ENCODE measurements at places on chromosomes 7 and 10.

DNA sequence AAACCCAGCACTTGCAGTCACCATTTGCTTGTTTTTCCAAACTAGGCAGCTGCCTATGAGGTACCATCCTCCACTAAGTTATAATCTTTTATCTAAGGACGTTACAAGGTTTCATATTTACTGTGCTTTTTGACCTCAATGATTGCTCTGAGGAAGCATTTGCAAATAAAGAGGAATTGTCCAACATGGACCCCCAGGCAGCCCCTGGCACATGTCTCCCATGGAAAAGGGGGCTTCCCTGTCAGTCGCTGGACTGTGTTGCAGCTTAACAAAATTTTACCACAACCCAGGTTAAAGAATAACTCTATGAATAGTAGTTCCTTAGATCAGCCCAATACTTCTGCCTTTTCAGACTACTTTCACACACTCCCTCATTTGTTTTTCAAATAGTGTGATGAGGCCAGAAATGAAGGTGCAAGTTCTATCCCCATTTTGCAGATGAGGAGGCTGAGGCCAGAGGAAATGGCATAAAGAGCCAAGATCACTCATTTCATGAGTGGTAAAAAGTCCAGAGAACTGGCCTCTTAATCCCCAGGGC, 52.8 kb upstream of the ZPBP start:
- DNase-seq = no peak

GRCh38 chr7:89085580-89085979, 290.0 kb upstream of the TEX47 start:
- DNase-seq = no peak

DNA sequence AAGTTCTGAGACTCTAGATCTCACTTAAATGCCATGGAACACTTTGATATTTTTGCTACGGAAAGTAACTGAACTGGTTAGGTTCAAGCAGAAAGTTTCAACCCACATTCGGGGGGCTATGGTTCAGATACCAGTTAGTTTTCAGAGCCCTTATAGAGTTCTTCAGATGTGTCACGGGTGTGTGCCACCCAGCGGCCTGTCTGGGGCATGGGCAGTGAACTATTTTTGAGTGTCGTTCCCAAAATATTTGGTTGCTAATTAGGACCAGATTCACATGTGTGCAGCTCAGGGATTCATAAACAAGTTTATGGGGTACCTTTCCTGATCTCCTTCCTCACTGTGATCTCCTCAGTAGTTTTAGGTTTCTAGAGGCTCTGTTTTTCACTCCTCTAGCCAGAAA, 271.9 kb downstream of the C7orf25 start:
- DNase-seq = no peak

GRCh38 chr10:68550747-68551411, 9.3 kb upstream of the TET1 start:
- no peak for DNase-seq

- no peak for DNase-seq
Measured at GRCh38 chr10:32271617-32272016, 75.3 kb downstream of the EPC1 start.

DNA sequence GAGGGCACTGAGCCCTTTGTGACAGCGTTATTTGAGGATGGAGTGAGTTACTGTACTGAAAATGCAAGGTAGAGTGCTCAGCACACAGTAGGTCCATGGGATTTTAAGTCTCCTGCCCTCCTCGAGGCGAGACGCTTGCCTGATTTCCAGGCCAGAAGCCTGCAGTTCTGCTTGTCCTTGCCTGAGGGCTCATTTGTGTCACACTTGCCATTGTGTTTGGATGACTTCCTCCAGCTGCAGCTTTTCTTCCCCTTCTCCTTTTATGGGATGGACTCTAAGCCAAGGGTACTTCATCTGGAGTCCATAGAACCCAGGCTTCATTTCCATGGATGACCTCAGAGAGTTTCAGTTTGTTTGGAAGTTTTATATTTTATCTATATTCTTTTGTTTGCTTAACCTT, 304.2 kb upstream of the BMPER start:
- DNase-seq = no peak

- DNase-seq = no peak
Measured at GRCh38 chr10:4837551-4837950, 11.5 kb downstream of the AKR1E2 start.
